Activated CD8-positive, alpha-beta memory T cell treated with anti-CD3 and anti-CD28 coated beads, Interleukin-2, amount 50 U/mL, for 4 hours (primary cell): ENCODE measurements at places on chromosomes 16 and 17.

GRCh38 chr17:11780621-11781020 lies 182.4 kb downstream of the DNAH9 start:
- no peak for DNase-seq

- no peak for DNase-seq
These were observed 148.3 kb downstream of the CDH8 start for GRCh38 chr16:61887903-61888302.

GRCh38 chr16:79061181-79061580 lies 539.4 kb downstream of the MAF start:
- no peak for DNase-seq

DNA sequence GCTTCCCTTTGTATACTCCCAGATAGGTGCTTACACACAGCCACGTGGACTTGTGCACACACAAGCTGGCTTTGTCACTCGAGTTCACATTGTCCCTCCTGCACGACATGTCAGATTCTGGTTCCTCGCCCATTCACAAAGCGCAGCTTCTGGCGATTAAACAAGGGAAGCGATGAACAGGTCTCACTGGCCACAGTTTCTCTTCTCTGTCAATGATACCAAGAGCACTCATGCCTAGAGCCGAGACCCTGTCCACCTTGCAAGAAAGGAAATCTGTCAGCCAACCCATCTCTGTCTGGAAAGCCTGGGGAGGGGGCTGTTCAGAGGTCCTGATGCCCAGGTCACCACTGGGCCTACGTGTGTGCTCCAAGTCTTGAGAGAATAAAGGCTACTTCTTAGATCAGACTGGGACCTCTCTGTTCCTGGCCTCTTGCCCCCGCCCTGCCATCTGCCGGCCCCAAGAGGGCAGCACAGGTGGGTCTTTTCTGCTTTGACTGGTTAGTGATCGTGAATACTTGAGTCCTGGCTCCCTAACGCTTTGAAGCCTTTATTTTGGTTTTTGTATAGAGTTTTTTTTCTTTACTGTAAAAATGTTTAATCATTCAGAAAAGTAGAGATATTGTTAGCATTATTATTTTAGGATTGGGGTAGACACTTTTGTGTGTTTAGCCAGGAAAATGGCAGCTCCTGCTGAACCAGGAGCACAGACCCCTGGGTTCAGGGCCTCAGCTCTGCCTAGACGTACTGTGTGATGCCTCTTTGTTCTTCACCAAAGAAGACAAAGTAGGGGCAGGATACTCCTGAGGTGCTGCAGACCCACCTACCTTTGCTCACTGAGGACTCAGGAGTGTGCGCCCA lies 104.7 kb downstream of the MRM1 start:
- peak; percentile 42 for DNase-seq

- no peak for DNase-seq
These were observed 22.7 kb upstream of the CD300E start for GRCh38 chr17:74646231-74646630.

- DNase-seq = peak; percentile 34
These were observed at the start of gene CRAMP1 for GRCh38 chr16:1612320-1613111. TSS of gene CRAMP1 (plus strand) at chr16:1612360. CDS start at chr16:1614640, 2,280 bp downstream.

DNA sequence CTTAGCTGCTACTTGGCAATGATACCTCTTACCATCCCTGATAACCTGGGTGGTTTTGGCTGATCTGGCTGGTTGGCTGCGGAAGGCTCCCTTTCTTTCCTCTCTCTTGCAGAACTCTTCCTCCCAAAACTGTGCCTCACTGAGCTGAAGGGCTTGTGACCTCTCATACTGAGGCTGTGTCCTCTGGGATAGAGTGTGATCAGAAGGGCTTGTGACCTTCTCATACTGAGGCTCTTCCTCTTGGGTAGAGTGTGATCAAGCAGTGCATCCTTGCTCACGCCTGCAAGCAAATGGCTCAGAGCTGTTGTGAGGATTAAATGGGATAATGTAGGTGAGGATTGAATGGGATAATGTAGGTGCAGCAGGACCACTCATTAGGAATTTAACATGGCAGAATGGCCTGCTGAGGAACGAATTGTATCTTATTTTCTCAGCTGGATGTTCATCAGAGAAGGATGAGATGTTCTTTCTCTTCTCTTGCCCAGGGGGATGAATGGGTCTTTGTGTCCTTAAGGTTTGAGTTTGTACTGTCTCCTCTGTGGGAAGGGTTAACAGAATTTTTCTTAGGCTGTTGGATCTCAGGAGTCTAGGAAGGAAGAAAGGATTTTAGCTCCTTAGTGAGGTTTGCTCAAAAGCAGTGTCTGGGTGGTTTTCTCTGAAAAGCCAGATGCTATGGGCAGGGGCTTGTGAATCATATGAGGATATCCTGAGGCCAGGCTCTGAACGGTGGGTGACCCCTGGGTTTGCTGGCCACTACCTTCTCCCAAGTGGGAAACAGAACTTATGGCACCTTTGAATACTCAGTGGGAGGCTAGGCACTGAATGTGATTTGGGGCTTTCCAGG lies 130.0 kb upstream of the HS3ST2 start:
- DNase-seq = no peak
